ENCODE measurements at places on chromosomes 2 and 18.

DNA sequence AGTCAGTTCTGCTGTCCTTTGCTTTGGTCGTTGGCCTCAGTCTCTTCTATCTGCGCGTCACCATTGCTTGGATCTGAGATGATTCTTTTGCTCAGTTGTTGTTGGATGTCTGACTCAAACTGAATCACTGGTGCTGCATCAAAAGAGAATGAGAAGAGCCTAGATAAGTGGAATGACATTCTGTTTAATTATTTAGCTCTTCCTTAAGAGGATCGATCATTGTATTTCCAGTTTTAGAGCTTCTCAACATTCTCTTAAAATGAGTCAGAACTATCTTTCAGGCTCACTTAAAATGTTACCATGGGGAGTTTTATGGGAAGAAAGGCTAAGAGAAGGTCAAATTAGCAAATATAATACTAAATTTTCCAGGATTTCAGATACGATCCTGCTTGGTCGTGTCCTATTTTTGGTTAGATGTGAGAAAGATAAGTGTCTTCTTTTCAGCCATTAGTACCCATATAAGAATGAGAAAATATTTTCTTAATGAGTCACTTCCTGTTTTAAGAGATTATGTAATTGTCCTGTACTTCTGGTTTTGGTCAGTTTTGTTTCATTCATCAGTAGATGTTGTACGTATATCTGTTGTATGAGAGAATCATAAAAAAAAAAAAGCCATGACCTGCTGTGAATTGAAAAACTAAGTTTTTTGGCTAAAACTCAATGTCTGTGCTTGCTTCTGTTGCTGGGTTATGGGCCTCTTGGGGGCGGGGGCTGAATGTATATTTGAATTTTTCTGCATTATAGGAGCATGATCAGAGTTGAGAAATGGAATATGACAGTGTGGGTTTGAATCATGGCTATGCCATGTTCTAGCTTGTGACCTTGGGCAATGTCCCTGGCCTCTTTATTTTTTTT is 31.6 kb upstream of the CASP10 start:
- DNase-seq, result peak; percentile 67

DNA sequence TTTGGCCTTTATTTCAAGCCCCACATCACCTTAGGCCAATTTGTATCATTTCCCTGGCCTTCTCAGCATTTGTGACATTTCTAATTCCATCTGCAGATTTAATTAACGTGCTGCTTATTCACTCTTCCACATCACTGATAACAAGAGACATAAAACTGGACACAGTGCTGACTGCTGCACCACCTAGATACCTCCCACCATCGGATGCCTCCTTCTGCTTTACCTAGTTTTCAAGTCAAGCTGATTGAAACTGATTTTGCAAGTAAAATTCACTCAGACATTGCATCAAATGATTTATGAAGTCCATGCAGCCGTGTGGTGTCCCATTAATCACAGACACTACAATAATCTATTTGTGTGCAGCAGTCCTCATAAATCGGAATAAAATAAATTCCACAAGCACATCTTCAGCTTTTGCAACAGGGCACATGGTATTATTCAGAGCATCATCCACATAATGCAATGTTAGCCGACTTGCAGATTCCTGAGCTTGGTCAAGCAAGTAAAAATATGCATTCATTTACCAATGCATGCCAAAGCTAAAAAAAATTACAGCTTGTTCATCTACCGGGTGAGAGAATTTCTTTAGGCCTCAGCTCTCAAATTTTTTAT is 15.9 kb upstream of the CRIM1 start:
- no peak for DNase-seq

DNA sequence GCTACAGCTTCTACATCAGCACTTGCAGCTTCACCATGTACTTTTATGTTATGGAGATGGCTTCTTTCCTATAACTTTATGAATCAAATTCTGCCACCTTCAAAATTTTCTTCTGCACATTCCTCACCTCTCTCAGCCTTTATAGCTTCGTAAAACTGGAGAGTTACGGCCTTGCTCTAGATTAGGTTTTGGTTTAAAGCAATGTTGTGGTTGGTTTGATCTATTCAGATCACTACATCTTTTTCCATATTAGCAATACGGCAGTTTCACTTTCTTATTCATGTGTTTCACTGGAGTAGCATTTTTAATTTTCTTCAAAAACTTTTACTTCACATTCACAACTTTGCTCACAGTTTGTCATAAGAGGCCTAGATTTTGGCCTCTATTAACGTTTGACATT is 242.9 kb upstream of the GYPC start:
- DNase-seq, result no peak

DNA sequence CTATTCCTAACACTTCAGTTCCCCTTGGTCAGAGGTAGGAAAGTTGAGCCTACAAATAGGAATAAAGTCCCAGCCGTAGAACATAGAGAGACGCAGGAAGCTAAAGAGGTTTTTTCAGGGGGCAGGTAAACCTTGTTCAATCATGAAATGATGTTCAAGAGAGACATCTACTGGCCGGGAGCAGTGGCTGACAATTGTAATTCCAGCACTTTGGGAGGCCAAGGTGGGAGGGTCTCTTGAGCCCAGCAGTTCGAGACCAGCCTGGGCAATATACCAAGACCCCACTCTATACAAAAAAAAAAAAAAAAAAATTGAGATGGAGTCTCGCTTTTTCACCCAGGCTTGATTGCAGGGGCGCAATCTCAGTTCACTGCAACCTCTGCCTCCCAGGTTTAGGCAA is 66.7 kb upstream of the DNAJC10 start:
- peak; percentile 72 for DNase-seq

DNA sequence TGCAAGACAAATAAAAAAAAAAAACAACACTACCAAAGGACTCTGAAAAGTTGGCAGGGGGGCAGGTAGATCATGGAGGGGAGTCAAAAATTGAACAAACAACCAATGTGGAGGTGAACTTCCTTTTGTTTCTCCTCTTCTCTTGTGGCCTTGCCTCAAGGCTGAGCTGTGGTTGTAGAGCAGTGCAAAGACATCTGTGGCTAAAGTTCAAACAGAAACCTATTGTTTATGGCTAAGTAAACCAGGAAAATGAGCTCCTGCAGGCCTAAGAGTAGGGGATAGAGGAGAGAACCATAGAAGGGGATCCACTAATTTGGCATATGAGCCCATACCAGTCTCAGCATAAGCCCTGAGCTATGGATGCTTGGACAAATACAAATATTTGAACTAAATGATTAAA is 40.2 kb upstream of the EGR4 start:
- no peak for DNase-seq

DNA sequence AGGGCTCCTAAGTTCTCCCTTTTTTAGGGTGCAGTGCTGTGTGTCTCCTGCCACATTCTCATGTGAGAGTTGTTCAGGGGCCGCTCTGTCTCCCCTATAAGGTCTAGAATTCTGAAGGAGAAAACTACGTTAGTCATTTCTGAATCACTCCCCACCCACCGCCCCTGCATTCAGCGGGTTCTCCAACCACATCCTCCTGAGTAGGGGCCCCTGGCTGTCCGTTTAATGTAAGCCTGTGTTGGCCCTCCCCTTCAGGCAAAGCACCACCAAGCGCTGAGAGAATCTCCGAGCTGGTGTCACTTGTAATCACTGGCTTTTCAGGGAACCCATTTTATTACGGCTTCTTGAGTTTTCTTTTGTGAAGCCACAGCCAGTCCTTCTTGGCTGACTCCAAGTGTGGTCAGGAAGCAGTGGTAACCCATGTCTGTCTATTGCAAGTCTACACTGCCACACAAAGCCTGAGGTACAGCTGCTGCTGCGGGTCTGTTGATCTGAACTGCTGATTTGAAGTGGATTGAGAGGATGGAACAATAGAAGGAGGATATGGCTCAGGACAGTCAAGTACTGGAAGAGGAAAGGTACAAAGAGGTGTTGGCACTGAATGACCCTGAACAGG is 16.9 kb downstream of the LCT start:
- peak; percentile 74 for DNase-seq

DNA sequence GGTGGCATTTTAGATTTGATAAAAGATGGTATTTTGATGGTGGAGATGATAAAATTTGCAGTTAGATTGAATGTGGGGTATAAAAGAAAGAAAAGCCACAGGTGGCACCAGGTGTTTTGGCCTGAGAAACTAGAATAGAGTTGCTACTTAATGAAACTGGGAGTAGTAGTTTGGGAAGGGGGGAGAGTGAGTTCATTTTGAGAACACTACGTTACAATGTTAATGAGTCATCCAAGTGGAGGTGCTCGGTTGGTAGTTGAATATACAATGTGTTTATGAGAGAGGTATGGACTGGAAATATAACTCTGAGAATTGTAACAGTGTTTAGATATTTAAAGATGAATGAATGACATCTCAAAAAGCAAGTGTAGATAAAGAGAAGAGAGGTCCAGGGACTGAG is 26.4 kb downstream of the EPG5 start:
- no peak for DNase-seq

GRCh38 chr2:222355860-222356259 is 57.1 kb upstream of the PAX3 start:
- no peak for DNase-seq

GRCh38 chr2:197793456-197793855 is 8.3 kb upstream of the BOLL start:
- no peak for DNase-seq

GRCh38 chr2:85243101-85244072 is 84.4 kb downstream of the TGOLN2 start:
- peak; percentile 22 for DNase-seq

- no peak for DNase-seq
Measured at GRCh38 chr18:58373481-58373880, 255.4 kb downstream of the ALPK2 start.

DNA sequence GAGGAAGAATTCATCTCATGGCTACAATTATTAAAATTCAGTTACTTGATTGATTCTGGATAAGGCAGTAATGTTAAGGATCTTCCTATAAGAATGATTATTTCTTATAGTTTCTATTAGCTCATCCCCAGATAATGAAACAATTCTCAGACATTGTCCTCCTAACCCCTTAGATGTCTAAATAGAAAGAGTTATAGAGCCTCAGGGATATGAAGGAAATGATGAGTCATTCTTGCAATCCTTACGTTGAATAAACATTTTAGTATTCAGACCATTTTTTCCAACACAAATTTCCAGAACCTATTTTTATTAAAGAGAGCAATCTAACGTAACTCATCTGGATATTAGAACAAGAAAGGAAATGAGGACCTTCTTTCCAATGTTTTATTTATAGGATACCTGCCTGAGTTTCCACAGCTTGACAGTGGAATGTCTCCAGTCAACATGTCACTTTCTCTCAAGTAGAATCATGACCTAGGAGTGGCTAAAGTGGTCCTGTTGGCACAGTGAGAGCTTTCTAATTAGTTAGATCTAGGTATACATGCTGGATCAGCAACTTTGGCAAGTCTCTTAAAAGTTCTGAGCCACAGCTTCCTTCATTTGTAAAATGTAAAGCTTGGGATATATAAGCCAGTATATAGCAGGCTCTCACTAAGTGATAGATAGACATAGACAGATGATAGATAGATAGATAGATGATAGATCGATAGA is 88.0 kb upstream of the RAB27B start:
- DNase-seq, result no peak

DNA sequence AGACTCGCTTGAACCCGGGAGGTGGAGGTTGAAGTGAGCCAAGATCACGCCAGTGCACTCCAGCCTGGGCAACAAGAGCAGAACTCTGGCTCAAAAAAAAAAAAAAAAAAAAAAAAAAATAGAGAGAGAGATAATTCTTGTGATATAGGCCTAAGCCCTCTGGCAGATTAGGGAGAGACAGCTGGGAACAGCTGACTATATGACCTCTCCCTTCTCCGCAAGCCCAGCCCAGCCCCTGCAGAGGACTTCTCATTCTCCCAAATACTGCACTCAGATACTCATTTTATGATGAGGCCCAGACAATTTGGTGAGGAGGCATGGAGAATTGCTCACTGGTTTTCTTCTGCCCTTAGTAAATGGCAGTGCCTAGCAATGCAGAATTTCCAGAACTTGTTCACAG is 262.0 kb downstream of the HAUS1 start:
- no peak for DNase-seq

GRCh38 chr18:58787536-58788149 is 77.0 kb upstream of the ZNF532 start:
- no peak for DNase-seq

- no peak for DNase-seq
Measured at GRCh38 chr2:6109831-6110230, 417.6 kb downstream of the SOX11 start.

DNA sequence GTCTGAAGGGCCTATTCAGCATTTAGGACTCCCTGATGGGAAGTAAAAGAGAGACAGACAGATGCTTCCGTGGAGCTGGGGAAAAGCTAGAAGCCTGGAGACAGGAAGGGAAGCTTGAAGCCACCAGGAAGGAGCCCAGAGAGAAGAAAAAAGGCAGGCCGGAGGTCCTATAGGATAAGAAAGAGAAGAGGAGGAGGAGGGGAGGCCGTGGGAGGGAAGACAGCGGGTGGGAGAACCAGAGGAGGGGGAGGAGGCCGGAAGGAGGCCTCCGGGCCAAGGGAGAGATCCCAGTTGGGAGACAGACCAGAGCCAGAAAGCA is 107.1 kb upstream of the PKDCC start:
- DNase-seq, result no peak

DNA sequence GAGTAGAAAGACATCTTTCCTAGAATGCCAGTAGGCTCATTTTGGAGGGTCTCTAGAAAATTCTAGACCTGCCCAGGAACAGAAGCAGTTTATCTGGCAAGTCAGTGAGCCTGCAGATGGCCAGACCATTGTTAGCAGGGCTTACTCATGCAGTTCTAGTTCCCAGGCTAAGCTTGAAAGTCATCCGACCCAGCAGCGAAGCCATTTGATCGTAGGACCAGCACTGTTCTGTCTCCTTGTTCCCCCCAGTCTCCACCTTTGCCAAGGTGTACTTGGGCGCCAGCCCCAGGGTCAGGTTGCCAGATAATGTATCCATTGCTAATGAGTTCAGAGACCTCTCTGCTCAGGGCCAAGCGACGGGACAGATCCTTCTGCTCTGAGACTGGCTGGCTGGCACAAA is 70.1 kb downstream of the EPAS1 start:
- no peak for DNase-seq

- no peak for DNase-seq
Measured at GRCh38 chr2:45406621-45407020, 204.4 kb downstream of the SRBD1 start.

DNA sequence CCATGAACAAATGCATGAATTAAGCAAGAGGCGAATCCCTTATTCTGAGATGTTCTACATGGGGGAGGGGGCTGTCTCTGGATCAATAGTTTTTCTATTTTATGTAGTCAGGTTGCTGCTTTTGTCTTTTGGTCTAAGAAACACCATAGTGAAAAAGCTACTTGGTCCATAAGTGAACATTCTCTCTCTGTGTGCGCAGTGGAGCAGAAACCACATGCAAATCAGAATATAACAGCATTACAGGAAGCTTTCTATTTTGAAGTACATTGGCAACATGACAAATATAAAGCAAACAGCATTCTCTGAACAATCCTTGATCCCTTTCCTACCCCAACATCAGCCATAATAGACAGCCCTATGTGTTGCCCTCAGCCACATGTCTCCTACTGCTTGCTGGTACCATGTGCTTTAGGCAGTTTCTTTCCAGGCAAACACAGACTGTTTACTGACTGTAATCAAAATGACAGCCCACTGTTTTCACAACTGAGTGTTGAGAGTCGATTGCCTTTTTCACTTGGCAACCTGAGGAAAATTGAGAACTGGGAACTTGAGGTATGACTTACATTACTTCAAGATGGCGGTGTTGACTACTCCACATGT is 10.6 kb downstream of the SCN3A start:
- DNase-seq, result no peak
